Hepatic stellate cell (primary cell): ENCODE measurements at places on chromosomes 7 and 10.

DNA sequence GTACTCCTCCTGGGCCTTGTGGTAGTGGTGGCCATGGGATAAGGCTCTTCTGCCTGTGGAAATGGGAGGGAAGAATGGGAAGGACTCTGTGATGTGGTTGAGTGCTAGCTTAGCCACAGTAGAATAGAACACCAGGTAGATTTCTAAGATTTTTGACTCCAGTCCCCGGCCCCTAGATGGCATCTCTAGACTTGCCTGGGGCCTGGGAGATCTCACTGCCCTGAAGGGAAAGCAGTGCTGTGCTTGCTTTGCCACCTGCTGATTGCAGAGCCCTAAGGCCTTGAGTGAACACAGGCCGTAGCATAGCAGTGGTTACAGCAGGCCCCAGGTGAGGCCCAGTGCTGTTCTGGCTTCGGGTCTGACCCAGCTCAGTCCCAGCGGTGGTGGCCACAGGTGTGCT is 252.0 kb downstream of the TCF7L2 start:
- no peak for DNase-seq

DNA sequence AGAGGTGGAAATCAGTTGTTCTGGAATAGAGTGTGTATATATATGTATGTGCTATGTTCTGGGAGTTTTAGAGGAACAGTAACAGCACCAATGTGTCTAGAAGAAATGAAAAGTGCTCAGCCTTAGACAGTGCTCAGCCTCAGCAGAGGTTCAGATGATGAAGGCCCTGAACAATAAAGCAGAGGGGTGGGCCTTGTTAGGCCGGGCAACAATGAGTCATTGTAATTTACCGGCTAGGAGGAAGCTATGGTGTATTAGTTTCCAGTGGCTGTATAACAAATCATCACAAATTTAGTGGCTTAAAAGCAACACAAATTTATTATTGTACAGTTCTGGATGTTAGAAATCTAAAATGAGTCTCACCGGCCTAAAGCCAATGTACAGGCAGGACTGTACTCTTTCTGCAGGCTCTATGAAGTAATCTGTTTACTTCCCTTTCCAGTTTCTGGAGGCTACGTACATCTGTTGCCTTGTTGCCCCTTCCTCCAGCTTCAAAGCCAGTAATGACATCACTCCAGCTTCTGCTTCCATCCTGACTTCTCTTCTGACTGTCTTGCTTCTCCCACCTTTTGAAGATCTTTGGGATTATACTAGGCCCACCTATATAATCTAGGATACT is 84.6 kb downstream of the CH25H start:
- DNase-seq, result no peak

GRCh38 chr10:132421847-132422751 is 25.1 kb downstream of the PWWP2B start:
- no peak for DNase-seq

DNA sequence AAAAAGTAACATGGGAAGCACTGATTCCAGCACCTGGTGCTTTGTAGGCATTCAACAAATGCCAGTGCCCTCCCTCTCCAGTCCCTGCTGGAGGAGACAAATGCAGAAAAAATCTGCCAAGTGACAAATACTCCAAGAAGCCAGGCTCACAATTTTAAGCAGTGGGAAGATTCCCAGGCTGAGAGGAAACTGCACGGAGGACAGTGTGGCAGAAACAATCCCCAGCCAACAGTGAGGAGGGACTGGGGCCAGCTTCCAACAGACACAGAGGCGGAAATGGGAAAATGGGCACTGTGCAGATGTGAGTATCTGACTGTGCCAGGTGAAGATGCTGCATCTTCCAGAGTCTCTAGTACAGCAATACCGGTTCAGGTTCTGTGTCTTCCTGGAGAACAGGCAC is 106.3 kb downstream of the SLIT1 start:
- no peak for DNase-seq

DNA sequence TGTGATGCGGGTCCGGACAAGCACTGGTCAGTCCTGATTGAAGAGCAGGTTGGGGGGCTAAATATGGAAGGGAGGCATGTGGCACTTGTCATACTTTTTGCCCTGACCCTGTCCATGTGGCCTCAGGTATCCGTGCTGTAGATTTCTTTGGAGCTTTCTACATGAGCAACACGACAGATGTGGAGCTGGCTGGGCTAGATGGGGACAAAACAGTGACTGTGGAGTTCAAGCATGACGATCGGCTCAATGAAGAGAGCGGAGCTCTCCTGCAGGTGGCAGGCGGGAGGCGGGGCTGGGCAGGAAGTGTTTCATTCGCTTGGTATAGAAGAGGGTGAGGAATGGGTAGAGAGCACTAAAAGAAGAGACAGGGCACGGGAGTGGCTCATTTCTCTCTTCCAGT is 13.0 kb upstream of the CHCHD1 start:
- DNase-seq, result no peak

DNA sequence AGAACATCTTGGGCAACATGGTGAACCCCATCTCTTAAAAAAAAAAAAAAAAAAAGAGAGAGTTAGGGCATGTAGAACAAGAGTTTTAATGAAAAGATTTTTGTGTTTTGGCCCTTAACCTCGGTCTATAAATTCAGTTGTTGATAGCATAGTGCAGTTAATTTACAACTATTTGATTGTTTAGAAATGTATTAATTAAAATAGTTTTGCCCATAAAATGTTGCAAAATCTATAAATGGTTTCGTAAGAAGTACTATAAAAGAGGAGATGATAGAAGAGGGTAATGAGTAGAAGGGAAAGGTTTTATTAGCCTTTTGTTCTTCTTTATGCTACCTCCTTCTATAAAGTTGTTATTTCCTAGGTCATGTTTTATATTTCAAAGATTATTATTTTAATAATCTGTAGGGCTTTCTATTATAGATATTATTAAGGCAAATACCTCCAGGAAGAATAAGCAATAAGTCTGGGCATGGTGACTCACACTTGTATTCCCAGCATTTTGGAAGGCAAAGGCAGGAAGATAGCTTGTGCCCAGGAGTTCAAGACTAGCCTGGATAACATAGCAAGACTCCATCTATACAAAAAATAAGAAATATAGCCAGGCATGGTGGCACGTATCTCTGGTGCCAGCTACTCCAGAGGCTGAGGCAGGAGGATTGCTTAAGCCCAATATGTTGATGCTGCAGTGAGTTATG is 73.3 kb downstream of the MCU start:
- DNase-seq, result no peak

DNA sequence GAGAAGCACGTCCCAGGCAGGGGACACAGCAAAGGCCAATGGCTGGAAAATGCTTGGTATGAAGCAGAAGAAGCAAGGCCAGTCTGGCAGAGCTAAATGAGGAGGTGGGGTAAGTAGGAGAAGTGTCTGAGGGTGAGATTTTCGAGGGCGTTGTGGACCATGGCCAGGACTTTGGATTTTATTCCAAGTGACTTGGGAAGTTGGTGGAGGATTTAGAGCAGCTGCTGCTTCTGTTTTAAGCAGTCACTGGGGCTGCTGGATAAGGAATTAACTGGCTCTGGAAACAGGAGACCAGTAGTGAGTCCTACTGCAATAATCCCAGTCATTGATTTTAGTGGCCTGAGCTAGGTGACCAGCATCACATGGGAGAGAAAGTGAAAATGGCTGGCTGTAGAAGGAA is 67.6 kb upstream of the GSDME start:
- no peak for DNase-seq

- no peak for DNase-seq
Observed at GRCh38 chr10:8438603-8439002, 384.1 kb downstream of the GATA3 start.

DNA sequence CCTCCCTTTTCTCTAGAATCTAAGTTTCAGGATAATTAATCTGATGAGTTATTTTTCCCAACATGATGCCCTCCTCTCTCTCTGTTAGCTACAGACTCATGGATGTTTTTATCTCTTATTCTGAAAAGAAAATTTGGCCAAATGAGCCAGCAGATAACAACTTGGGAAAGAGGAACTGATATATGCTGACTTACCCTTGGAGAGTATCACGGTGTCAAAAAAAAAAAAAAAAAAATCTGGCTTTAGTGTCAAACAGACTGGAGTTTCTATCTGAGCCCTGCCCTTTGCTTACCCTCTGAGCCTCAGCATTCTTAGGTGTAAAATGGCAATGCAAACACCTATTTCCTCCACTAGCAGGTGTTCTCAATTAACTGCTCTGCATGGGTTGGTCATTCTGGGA is 190.4 kb downstream of the AHR start:
- no peak for DNase-seq

GRCh38 chr10:31075434-31075833 is 43.8 kb upstream of the ZNF438 start:
- DNase-seq, result peak; percentile 44

GRCh38 chr7:9407816-9408215 is 974.4 kb downstream of the NXPH1 start:
- DNase-seq, result no peak

GRCh38 chr10:126198681-126199080 is 189.6 kb downstream of the ADAM12 start:
- DNase-seq, result no peak

- no peak for DNase-seq
Observed at GRCh38 chr7:129559564-129559963, 52.0 kb upstream of the NRF1 start.

- DNase-seq, result no peak
Observed at GRCh38 chr7:6382817-6383216, 64.9 kb downstream of the DAGLB start.

GRCh38 chr10:13000431-13000830 is 1.1 kb downstream of the CCDC3 start:
- DNase-seq, result no peak

- DNase-seq, result no peak
Observed at GRCh38 chr10:947051-947450, 15.5 kb upstream of the LARP4B start.

DNA sequence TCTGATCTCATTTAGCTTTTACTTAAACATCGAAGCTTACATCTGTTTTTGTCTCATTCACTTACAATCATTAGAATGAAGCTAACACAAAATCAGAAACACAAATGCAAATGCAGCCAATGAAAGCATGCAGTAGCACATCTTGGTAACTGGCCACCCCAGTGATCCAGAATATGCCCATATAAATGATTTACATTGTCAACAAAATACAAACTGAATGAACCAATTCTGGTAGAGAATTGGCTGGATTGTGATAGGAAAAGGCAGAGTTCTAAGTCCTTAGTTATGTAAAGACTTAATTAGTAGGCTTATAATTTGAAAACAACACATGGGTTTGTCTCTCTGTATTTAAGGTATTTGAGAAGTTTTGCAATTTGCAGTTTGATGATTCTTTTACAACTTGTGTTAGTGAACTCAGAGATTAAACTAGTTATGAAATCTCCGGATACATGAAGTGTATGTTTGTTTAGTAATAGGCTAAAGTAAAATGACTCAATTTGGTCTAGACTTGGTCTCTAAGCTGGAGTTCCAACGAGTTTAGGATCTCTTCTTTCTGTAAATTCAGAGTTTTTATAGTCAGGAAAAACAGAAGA is 21.2 kb downstream of the TECTB start:
- DNase-seq, result no peak

DNA sequence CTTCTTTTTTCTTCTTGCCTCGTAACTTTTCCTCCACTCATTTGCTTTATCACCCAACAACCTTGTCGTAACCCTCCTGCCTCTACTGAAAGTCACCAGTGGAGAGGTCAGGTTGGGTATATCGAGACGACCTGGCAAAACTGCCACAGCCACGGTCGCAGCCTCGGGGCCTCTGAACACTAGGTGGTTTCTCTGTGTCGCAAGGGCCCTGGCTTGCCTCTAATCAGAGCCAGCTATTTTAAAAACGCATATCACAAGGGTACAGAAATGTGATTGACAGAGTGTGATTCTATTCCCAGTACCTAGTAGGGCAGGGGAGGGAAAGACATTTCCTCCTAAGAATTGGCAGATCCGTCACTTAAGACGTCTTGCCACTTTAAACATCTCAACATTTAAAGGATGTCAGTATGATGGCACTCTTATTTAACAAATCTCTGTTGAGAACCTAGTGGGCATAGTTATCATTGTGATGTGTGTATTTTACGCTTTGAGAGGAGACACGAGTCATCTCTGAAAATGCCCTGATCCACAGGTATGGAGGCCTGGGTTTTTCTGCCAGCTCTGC is 197.5 kb downstream of the ARHGAP21 start:
- no peak for DNase-seq
